Upper lobe of left lung (tissue), 6 donors: ENCODE measurements at places on chromosomes 1 and 21. TPM values are rescaled to one million over a fixed set of nuclear protein-coding genes. Genes with fewer than 3 reads are reported as not detected.

Gene SLC6A9
- 10.5 TPM for total RNA-seq

Gene MYOG
- not detected for total RNA-seq

- no peaks in the 10 kb centered on the region for H3K36me3 ChIP-seq
- H3K4me3 ChIP-seq = no peak overlapping the region
- no peaks in the 10 kb centered on the region for H3K4me1 ChIP-seq
- no peak overlapping the region for H3K27ac ChIP-seq
- no peaks in the 10 kb centered on the region for H3K27me3 ChIP-seq
Measured at GRCh38 chr1:70495370-70495769, 84.3 kb downstream of the CTH start.

- H3K4me1 ChIP-seq = peaks cover 13% of the 10 kb centered on the region
- no peaks in the 10 kb centered on the region for H3K36me3 ChIP-seq
- no peaks in the 10 kb centered on the region for H3K27me3 ChIP-seq
- H3K4me3 ChIP-seq = no peak overlapping the region
Measured at GRCh38 chr1:39876144-39876543, 7.2 kb downstream of the TRIT1 start.

DNA sequence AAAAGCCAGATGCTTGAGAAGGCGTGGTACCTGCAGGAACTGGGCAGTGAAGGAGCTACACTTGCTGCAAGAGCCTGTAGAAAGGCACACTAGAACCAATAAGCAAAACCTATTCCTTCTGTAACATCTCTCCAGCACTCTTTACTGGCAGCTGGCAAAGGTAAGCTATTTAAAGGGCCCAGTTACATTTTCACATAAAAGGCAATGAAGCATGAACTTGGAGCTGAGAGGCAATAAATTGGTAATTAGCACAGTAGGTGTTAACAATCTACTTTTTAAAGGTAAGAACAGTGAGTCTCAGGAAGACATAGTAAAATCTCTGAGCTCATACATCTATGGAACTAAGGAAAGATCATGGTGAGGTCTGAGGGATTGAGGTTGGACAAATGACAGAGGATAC lies 167.1 kb upstream of the OLFM3 start:
- H3K4me3 ChIP-seq = no peak overlapping the region
- H3K36me3 ChIP-seq = no peaks in the 10 kb centered on the region
- no peak overlapping the region for H3K27ac ChIP-seq

DNA sequence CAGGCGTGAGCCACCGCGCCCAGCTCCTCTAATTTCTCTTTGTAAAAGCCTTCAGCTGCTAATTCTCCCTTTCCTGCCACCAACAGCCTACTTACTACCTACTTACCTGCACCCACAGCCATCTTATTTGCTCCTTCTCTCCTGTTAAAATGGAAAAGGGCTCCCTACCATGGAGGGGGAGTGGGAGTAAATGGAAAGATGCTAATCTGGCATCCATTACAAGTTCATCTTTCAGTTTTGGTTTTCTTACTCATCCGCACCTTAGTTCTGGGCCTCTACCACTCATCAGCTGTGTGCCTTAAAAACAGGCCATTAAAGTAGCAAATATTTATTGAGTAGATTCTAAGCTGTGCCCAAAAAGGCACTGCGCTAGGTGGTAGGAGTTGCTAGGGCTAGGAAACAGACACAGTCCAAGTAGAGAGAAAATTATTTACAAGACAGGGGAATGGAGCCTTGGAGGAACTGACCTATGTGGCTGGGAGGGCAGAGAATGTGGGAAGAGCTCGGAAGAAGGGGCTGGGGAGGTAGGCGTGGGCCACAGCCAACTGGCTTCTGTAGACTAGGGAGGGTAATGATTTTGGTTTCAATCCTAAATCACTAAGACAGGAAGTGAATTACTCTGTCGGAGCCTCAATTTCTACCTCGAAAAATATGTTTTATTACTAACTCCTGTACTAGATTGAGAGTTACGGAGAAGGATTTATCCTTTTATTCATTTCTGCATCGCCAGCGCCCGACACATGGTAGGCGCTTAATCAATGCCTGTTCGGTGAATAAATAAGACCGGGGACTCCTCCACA lies 685 bp upstream of the DDI2 start:
- peak overlapping the region; percentile 97 for H3K27ac ChIP-seq
- peaks cover 38% of the 10 kb centered on the region for H3K4me1 ChIP-seq
- no peaks in the 10 kb centered on the region for H3K36me3 ChIP-seq
- no peaks in the 10 kb centered on the region for H3K27me3 ChIP-seq
- H3K4me3 ChIP-seq = peak overlapping the region; percentile 81
